ENCODE measurements at places on chromosomes 2 and 18.

- peak; percentile 97 for DNase-seq
Measured at GRCh38 chr2:8583400-8584173, 98.3 kb upstream of the ID2 start.

- no peak for DNase-seq
Measured at GRCh38 chr2:216685327-216685875, 9.9 kb downstream of the IGFBP5 start.

GRCh38 chr2:15201009-15201408 lies 360.1 kb downstream of the NBAS start:
- DNase-seq: no peak

- DNase-seq: no peak
Measured at GRCh38 chr2:6083136-6083535, 391.0 kb downstream of the SOX11 start.

- DNase-seq: no peak
Measured at GRCh38 chr2:207231106-207231865, 65.5 kb upstream of the KLF7 start.

GRCh38 chr18:66638856-66639629 lies 35.2 kb upstream of the CDH19 start:
- no peak for DNase-seq

DNA sequence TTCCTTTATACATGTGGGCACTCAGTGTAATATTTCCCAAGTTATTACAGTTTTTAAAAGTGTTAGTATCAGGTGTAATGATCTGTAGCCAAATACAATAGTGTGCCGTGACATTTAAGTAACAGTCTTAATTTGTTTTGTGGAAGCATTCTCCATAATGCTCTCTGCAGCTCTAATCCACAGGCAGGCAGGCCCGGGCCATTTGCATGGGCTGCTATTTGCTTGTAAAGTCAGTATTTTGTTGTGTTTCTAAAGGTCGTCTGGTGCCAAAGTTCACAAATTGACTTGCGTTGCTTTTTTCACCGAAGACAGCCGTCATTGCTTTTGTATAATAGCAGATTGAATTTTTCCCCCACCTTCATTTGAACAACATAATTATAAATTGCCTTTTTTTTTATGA lies 153.0 kb downstream of the GBX2 start:
- DNase-seq: no peak

DNA sequence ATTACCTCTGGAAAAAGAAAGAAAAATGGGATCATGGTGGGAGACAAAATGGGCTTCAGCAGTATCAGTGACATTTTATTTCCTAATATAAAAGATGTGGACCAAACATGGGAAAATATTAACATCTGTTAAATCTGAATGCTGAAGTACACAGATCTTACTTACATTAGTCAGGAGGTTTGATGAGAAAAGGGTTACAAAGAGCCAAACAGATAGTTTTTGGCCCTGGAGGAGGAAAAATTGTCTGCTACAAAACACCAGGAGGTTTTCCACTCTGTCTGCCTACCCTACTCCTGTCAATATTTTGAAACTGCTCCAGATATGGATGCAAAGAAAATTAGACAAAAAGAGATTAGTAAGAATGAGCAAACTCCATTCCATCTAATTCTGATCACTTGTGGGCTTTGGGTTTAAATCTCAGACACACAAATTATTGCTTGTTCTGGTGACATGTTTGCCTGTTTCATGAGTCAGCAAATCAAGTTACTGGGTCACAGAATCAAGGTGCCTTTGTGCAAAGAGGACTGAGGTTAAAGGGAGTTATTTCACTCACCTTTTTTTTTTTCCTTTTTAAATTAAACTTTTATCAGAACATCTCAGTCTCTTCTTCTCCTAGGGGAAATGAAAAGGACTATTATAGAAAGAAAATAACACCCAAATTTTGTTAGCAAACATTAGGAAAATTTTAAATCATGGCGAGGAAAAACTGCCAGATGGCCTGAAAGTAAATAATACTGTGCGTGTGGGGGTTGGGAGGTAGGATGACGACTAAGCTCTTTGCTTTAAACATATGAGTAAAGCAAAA lies 87.0 kb upstream of the SPATS2L start:
- no peak for DNase-seq

- no peak for DNase-seq
Measured at GRCh38 chr2:79620679-79621078, 107.8 kb downstream of the CTNNA2 start.

DNA sequence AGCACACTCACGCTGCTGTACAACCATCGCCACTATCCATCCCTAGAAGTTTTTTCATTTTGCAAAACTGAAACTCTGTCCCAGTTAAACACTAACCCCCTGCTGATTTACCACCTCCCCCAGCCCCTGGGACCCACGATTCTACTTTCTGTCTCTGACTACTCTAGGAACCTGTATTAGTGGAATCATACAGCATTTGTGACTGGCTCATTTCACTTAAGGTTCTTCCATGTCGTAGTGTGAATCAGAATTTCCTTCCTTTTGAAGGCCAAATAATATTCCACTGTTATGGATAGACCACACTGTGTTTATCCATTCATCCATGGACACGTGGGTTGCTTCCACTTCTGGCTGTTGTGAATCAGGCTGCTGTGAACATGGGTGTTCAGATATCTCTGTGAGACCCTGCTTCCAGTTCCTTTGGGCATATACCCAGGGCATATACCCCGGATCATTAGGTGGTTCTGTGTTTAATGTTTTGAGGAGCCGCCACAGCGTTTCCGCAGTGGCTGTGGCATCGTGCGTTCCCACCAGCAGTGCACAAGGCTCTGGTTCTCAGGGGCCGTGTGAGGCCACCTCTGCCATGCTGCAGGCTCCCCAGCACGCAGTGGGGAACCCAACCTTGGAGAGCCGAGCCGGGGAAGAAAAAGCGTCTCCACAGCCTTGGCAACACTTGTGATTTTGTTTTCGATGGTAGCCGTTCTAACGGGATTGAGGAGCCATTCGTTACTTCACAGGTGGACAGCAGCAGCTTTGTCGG lies 10.1 kb downstream of the RAMP1 start:
- DNase-seq: no peak

GRCh38 chr18:48632676-48633257 lies 93.9 kb downstream of the CTIF start:
- no peak for DNase-seq

GRCh38 chr2:71606244-71606643 lies 152.9 kb downstream of the DYSF start:
- DNase-seq: no peak

DNA sequence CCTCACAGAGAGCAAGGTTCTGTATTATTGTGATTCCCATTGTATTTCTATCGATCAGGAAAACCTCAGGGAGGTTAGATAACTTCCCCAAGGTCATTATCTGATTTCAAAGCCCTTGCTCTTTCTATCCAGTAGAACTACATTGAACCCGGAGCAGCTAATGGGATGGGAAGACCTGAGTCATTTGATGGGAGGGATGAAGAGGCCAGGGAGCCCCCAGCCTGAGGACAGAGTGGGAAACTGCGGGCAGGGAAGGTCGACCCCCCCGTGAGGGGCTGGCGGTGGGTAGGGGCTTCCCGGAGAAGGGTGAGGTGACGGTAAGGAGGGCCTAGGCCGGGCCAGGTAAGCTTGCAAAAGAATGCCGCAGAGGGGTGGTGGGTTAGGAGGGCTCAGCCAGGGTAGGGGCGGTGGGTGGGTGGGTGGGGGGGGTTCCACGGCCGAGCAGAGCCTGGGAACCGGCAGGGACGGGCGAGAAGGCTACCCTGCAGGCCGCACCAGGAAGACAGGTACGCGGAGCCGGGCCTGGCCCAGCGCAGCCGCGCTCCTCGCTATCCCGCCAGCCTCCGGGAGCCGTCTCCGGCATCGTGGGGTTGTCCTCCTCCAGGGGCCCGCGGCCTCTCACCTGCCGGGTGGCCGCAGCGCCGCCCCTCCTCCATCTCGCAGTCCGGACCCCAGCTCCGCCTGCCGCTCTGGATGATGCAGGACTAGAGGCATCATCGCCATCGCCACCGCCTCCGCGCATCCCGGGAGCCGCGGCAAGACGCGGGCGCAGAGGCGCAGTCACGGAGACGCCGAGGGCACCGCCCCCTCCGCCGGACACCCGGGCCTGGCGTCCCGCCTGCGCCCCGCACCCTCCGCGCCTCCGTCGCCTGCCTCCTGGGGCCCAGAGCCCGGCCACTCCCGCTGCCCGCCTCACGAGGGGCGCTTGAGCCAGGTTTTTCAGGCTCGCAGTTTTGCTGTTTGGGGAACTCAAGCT lies at the start of gene GPR75:
Gene GPR75 (minus strand): TSS at position 762 of the 976 bp plus-strand sequence. CDS start 5,211 bp downstream, outside the sequence.
- no peak for DNase-seq

All from stimulated activated naive CD8-positive, alpha-beta T cell treated with anti-CD3 and anti-CD28 coated beads, Interleukin-15, Interleukin-2, amounts not matched to agents 100 U/mL and 50 U/mL, for 24 hours (primary cell).